ENCODE measurements at places on chromosomes 1 and 21.

- no peak for DNase-seq
Observed at GRCh38 chr1:153818876-153819275, 43.7 kb downstream of the SLC27A3 start.

DNA sequence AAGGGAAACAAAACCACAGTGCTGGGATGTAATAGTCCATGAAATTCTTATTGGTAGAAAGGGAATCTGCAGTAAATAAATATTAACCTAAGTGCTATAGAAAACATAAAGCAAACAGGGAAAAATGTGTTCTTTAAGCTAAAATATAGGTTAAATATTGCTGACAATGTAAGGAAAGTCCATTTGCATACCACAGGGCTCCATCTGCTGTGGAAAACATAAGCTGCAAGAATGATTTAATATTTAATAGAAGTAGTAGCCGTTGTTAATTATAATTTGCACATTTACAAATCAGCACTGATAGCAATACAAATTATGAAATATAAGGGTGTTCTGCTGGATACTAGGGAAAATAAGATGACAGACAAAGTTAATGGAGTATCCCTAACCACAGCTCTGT lies 444.9 kb upstream of the PKN2 start:
- DNase-seq, result no peak

- DNase-seq, result no peak
Observed at GRCh38 chr21:14956807-14957206, 108.0 kb downstream of the NRIP1 start.

DNA sequence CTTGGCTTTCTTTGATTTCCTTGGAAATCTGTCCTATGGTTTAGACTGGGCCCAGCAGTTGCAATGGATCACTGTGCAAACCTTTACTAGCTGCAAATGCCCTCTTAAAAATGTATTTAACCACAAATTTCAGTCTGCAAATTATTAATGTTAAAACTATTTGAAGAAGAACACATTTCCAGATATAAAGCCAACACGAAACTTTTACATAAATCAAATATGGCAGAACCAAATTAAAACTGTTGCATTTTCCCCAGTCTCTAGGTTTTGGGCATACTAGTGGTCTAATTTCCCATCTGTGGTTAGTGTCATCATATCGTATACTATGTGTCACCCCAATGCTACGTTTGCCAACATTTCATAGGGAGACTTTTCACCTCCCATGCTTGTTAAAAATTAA lies 52.3 kb downstream of the HMCN1 start:
- no peak for DNase-seq

DNA sequence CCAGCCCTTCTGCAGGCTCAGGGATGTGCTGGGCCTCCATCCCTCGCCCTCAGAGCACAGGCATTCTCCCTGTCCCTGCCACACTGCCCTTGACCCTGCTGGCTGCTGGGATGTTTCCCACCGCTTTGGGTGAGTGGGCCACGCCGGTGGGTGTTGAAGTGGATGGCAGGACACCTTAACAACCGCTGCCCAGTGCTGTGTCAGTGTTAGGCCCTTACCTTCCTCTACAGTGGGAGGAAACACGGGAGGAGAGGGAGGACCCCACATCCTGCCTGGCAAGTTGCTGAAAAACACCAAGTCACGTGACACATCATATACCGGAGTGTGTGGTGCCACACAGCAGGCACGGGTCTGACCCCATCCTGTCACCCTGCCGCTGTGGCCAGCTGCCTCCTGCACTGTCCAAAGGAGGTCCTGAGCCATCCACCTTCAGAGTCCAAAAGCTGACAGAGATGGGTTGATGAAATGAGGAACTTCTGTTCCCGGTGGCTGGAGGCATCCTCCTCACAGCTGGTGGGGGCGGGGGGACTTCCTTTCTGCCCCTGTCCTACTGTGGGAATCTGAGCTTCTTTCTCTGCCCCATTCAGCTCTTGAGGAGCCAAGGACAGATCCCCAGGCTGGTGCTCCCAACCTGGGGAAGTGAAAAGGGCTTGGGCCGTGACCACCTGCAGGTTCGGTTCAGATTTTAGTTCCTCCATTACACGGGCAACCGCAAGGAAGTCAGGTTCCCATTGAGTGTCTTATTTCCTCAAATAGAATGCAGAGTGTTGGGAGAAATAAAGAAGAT lies 3.2 kb upstream of the THEMIS2 start:
- DNase-seq, result peak; percentile 43

- DNase-seq, result no peak
Observed at GRCh38 chr1:8259498-8260290, 58.2 kb upstream of the SLC45A1 start.

- no peak for DNase-seq
Observed at GRCh38 chr1:246609632-246610031, 43.4 kb downstream of the CNST start.

DNA sequence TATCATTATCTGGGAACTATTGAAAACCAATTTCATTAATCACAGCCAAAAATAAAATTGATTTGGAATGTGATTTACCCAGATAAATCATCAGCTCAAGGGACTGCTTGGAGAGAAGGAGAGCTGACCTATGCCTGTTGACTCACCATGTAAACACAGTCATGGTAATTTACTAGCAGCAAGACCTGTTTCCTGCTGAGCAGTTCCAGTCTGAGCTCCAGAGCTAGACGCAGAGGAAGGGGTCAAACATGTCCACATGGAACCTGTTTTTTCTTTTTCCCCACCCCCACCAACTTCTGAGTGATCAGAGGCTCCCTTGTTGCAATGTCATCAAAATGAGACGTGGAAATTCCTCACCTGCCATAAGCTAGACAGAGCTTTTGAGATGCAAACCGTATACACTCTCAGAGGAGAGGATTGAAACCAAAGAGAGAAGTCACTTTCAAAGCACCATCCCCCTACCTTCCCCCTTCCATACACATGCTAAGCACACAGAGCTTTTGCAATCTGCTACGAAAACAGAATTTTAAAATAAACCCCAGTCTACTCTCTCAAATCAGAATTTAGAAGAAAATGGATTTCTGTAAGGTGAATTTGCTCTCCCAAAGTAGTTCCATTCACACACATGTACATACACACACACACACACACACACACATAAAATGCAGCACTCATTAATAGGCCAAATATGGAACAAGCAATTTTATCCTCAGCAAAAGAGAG lies 55.9 kb upstream of the PTGFRN start:
- DNase-seq, result no peak

- DNase-seq, result no peak
Observed at GRCh38 chr1:185132534-185132933, 24.2 kb downstream of the TRMT1L start.

- DNase-seq, result no peak
Observed at GRCh38 chr1:55146781-55147180, 68.4 kb downstream of the USP24 start.

DNA sequence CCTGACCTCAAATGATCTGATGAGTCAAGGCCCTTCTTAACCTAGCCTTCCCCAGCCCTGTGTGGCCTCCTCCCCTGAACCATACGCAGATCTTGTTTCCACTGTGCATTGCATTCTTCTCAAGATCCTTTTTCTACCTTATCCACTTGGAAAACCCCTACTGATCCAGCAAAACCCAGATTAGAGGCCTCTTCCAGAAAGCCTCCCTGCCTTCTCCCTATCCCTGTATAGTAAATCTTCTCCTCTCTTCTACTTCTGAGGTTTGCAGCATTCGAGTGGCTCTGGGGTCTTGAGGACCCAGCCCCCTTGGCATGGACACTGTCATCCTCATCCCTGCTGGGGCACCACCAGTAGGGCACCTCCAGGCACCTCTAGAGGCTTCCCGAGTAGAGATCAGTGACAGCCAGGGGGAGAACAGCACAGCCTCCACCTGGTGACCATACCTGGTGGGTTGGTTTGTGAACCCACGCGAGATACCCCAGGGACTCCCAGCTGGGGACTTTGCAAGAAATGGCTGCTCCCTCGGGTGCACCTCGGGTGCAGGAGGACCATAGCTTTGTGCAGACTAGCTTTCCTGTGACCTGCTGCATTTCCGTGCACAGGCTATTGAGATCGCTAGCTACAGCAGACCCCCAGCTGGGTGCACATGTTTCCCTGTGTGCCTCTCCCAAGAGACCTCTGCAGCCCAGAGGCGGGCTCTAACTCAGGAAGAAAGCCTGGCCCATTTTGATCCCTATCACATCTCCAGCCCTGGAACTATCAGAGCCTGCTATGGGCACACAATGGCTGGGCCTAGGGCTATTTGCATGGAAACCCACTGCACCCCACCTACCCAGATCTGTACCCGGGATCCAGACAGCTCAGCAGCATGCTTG lies 34.2 kb downstream of the MATN1 start:
- no peak for DNase-seq

- DNase-seq, result no peak
Observed at GRCh38 chr1:172812118-172812517, 153.2 kb downstream of the FASLG start.

GRCh38 chr1:198259333-198260074 lies 102.7 kb downstream of the NEK7 start:
- DNase-seq, result no peak

- DNase-seq, result peak; percentile 38
Observed at GRCh38 chr1:211260141-211261107, 1.3 kb downstream of the RCOR3 start.

DNA sequence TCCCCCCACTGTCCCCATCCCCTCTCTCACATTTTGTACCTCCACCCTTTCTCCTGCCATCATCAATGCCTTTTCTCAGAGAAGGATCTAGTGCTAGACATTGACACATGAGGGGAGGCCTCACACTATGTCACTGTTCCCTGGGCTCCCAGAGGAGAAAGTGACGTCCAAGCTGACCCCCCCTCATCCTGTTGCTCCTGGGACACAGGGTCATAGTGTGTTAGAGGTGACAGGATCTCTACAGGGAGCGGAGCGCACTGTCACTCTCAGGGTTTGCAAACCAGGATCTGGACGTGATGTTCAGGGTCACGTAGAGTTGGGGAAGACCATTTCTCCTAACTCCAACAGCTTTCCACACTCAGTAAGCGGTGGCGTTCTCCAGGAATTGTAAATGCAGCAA lies 2.6 kb downstream of the NCMAP start:
- no peak for DNase-seq

GRCh38 chr1:4532656-4533055 lies 121.8 kb upstream of the AJAP1 start:
- DNase-seq, result no peak

GRCh38 chr1:16072616-16073484 lies 601 bp downstream of the FAM131C start:
- DNase-seq, result no peak

GRCh38 chr1:172578586-172578985 lies 45.6 kb downstream of the SUCO start:
- DNase-seq, result no peak

GRCh38 chr1:38207906-38208305 lies 161.3 kb upstream of the POU3F1 start:
- no peak for DNase-seq

DNA sequence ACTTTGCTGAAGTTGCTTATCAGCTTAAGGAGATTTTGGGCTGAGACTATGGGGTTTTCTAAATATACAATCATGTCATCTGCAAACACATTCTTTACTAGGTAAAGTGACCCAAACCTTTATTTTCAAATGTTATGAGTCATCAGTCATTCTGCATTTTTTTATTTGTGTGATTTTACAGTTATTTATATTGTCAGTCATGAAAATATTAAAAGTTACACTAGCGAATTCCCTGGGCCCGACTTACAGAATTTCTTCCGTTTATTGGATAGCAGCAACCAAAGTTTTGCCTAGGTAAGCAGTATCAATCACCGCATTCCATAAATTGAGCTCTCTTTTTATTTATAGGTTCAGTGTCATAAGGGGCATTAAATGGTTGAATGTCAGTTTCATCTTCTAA lies 13.8 kb downstream of the OR2M5 start:
- no peak for DNase-seq

DNA sequence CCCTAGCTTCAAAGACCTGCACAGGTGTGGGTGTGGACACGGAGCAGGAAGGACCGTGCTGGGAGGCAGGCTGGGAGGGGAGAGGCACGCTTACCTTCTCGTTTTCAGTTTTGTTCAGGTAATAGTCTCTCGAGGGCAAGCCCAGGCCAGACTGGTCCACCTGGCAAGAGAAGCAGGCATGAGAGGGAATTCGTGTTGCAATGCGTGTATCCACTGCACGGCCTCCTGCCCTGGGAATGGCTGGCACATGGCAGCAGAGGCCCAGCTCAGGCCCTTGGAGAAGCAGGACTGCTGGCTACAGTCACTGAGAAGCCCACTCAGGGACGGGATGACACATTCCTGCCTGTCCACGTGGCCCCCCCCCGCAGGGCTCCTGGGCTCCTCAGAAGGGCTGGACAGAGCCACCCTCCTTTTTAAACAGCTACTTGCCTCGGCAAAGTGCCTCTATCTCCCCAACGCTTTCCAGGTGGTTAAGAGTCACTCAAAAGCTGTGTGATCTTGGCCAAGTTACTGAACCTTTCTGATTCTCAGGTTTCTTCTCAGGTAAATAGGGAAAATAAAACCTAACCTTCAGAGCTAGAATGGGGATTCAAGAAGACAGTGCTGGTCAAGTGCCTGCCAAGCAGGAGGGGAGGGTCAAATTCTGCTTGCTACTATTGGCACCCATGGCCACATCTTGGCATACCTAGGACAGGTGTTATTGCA lies 32.7 kb downstream of the ECE1 start:
- no peak for DNase-seq

DNA sequence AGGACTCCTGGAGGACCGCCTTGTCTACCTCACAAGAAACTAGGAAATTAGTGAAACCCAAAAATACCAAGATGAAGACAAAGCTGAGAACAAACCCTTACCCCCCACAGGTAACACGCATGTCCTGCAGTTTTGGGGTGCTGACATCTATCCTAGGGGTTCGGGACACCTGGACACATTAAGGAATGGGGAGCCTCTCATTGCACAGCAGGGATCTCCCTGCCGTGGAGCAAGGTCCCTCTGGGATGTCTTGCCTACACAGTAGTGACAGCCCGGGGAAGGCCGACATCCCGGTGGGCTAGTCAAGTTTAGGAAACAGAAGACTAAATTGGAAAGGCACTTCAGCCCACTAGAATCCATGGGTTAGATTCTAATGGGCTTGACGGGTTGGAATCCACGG lies 44.5 kb downstream of the SIM2 start:
- DNase-seq, result no peak

- DNase-seq, result no peak
Observed at GRCh38 chr1:187121661-187122060, 292.9 kb downstream of the PLA2G4A start.

DNA sequence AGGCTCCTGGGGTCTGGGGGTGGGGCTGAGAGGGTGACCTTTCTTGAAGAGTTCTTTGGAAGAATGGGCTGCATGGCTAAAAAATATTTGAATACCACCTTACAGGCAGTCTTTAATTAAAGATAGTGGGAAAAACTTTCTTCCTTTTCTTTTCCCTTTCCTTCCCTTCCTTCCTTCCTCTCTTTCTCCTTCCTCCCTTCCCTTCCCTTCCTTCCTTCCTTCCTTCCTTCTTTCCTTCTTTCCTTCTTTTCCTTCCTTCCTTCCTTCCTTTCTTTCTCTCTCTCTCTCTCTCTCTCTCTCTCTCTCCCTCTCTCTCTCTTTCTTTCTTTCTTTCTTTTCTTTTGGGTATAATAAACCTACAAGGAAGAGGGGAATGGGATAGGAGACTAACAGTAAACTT lies 77.8 kb upstream of the EDN2 start:
- no peak for DNase-seq

- DNase-seq, result no peak
Observed at GRCh38 chr1:191085121-191085520, 607.5 kb upstream of the BRINP3 start.

- no peak for DNase-seq
Observed at GRCh38 chr1:164672588-164672987, 113.6 kb downstream of the PBX1 start.

GRCh38 chr1:100699744-100700143 lies 19.8 kb upstream of the VCAM1 start:
- no peak for DNase-seq

GRCh38 chr1:115136106-115136505 lies 46.8 kb upstream of the TSPAN2 start:
- DNase-seq, result no peak

GRCh38 chr1:245678860-245679411 lies 524.2 kb downstream of the KIF26B start:
- no peak for DNase-seq
